Tibial nerve (tissue), 4 donors: ENCODE measurements at places on chromosomes 11 and 22. TPM values are rescaled to one million over a fixed set of nuclear protein-coding genes. Genes with fewer than 3 reads are reported as not detected.

PEX16 gene
- total RNA-seq, result 33.9 TPM

PHOX2A gene
- total RNA-seq, result not detected

DNA sequence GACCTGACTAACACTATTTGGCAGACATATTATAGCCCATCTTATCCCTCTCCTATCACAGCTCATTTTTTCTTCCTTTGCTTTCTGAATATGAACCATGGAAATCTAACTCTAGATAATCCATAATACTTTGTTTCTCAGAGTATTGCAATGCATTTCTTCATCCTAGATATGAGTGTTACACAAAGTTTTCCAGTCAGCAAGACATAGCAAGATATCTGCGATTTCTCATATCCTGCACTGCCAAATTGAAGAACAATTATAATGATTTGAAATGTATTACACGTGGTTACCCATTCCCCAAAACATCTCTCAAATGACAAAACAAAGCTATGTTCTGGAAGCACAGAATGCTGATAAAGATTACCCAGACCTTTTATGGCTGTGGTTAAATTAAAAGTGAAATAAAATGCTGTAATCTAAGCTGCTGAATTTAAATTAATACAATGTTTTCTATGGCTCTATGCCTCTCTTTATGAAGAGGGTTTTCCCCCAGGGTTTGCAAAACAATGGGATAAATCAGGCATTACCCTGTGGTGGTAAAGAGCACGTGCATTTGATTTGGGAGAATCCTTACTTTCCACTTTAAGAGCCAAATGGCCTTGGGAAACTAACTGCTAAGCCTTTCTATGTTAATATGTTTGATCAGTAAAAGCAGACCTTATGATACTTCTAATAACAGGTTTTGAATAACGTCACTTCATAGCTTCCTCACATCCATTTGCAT lies 1291.0 kb upstream of the CNTN5 start:
- DNase-seq, result no peak

P4HA3 gene
- not detected for total RNA-seq

DNA sequence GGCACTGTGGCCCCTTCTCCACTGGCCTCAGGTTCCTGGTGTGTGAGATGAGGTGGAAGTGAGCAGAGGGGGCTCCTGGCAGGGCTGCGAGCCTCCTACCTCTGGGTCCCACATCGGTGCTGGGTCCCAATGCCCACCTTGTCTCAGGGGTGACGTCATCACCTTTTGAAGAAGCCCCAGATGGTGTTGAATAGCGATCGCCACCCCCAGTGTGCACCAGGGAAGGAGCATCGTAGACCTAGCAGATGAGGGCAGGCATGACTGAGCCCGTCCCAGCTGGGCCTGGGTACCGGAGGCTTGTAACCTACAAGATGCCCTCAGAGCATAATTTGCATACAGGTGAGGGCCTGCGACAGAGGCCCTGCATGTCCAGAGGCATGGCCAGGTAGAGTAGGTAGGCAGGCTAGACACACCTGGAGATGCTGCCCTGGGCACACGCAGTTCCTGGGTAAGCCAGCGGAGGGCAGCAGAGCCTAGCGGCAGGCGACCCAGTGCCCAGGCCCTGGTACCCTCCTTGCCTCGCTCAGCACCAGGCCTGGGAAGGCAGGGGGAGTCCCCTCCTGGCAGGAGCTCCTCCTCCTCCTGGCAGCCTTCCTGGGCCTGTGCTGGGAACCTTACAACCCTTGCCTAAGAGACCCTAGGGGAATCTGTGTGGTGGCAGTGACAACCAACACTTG lies 52.5 kb downstream of the TPCN2 start:
- DNase-seq, result peak; percentile 46
